Esophagus squamous epithelium (tissue), 5 donors: ENCODE measurements at places on chromosomes 3 and 15.

DNA sequence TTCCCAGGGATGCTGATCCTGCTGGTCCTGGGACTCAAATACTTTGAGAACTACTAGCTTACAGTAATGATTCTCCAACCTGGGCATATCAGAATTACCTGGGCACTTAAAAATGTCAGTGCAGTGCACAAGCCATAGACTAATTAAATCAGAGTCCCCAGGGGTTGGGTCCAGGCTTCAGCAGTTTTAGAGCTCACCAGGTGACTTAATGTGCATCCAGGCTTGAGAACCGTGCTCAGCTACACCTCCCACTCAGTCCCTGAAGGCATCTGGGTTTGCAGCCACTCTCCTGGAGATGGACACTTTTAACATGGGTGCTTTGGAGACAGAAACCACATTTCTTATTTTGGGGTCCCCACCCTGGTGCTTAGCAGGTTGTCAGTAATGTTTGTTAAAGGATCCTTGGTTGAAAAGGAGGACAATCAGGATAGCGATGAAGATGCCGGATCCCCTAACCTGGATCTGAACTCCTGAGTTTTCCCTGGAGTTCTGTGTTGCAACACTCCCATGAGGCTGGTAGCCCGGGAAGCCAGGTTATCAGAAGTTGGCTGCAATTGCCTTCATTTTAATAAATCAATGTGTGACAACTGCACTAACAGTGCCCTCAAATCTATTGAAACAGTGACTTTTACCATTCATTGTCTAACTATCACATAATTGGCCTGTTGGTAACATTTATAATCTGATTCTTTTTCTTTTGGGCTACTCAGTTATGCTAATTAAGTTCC is 48.1 kb downstream of the BFSP2 start:
- no peak for DNase-seq

- DNase-seq = no peak
Measured at GRCh38 chr3:165462636-165463334, 266.6 kb upstream of the SLITRK3 start.

DNA sequence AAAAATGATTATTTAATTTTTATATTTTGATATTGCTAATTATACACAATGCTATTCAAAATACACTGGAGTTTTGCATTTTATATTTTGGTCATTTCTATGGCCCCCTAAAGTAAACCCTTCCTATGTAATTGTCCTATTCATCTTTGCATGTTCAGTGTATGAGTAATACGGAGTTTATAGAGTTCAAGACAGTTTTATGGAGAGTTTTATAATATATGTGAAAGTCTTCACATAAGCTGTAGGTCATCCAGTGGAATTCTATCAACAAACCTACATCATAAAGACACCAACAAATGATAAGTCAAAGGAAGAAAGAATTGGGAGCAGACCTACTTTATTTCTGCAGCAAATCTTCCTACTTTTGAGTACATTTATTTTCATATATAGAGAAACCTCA is 1200.4 kb upstream of the EPHA6 start:
- no peak for DNase-seq

DNA sequence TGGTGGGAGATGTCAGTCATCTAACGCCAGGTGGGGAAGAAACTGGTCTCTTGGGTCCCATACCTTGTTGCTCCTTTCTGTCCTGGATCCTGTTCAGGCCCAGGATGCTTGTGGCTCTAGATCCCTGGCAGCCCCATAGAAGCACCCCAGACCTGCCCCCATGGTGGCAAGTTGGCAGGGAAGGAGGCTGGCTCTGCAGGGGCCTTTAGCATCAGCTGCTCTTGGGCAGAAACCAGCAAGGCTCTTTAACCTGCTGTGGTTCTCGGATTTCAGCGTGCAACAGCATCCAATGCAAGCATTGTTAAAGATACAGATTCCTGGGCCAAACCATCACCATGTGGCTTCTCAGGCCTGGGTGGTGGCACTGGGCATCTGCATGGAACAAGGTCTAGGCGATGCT is 75.8 kb downstream of the SNRK start:
- DNase-seq = no peak

GRCh38 chr3:102670986-102671385 is 236.2 kb downstream of the ZPLD1 start:
- no peak for DNase-seq

GRCh38 chr3:133093366-133093765 is 55.2 kb downstream of the TMEM108 start:
- DNase-seq = no peak
